ENCODE measurements at places on chromosomes 12 and 14. TPM values are rescaled to one million over a fixed set of nuclear protein-coding genes. Genes with fewer than 3 reads are reported as not detected.

DNA sequence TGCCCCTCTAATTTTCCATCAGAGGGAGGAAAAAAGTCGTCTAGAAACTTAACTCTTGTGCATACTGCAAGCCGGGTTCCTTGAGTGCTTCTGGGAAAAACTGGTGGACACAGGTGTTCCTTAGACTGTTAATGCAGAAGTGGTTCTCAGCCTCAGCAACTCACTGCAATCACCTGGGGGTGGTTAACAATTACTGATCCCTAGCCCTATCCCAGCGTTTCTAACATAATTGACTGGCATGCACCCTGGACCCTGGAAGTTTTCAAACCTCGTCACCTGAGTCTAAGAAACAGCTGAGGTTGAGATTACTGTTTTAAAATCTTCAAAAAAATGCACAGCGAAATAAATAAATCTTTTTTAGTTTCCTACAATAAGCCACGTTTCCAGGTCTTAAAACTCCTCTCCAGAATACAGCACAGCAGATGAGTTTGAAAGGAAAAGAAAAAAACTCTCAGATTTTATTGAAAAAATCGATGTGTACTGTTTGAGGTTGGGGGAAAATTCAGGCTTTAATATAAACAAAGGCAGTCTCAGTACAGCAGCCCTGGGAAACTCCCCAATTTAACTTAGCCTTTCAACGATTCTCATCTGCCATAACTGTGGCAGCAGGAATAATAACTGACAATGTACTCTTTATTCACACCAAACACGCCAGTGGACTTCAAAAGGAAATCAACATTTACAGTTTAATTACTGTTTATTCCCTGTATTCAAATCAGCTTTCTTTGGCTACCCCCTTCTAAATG lies 45.4 kb downstream of the PHLDA1 start:
- H3K27ac ChIP-seq, result peak overlapping the region; percentile 13
- no peaks in the 10 kb centered on the region for H3K27me3 ChIP-seq
- H3K4me3 ChIP-seq, result no peak overlapping the region
- peaks cover 34% of the 10 kb centered on the region for H3K4me1 ChIP-seq
- DNase-seq, result peak; percentile 47
- H3K36me3 ChIP-seq, result no peaks in the 10 kb centered on the region

GRCh38 chr14:104876251-104876699 lies 11.2 kb downstream of the CEP170B start:
- no peaks in the 10 kb centered on the region for H3K36me3 ChIP-seq
- peak; percentile 69 for DNase-seq
- no peaks in the 10 kb centered on the region for H3K4me1 ChIP-seq
- H3K27me3 ChIP-seq, result no peaks in the 10 kb centered on the region
- no peak overlapping the region for H3K4me3 ChIP-seq

GRCh38 chr12:132700212-132700822 lies 10.3 kb upstream of the PGAM5 start:
- peaks cover 13% of the 10 kb centered on the region for H3K36me3 ChIP-seq
- H3K4me3 ChIP-seq, result no peak overlapping the region
- no peak overlapping the region for H3K27ac ChIP-seq
- H3K4me1 ChIP-seq, result no peaks in the 10 kb centered on the region
- H3K27me3 ChIP-seq, result no peaks in the 10 kb centered on the region
- DNase-seq, result no peak

GRCh38 chr12:49979791-49980190 lies 7.0 kb downstream of the AQP6 start:
- DNase-seq, result no peak
- H3K4me1 ChIP-seq, result no peaks in the 10 kb centered on the region
- no peaks in the 10 kb centered on the region for H3K36me3 ChIP-seq
- H3K27me3 ChIP-seq, result no peaks in the 10 kb centered on the region

DNA sequence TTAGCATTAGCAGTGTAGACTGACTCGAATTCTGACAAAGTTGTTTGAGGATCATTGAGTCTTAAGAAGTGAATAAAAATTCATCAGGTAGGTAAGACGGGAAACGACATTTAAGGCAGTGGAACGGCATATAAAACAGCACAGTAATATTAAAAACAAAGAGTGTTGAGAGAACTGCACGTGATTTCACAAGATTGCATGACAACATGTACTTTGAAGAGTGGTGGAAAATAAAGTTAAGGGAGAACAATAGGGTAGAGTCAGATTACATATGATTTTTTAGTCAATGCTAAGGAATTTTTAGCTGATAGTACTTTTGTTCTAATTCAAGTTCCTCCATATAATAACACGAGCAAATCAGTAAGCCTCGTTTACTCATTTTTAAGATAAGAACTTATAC lies 115.4 kb downstream of the SOX5 start:
- DNase-seq, result no peak
- no peaks in the 10 kb centered on the region for H3K27me3 ChIP-seq
- no peak overlapping the region for H3K27ac ChIP-seq
- H3K36me3 ChIP-seq, result no peaks in the 10 kb centered on the region
- H3K4me1 ChIP-seq, result no peaks in the 10 kb centered on the region
- no peak overlapping the region for H3K4me3 ChIP-seq

The NANOG gene
- 0.28 TPM for total RNA-seq

The TAS2R50 gene
- total RNA-seq, result 0.58 TPM

Measured in pancreas (tissue), 10 donors.